Omental fat pad (tissue), 4 donors: ENCODE measurements at places on chromosomes 13 and 19. TPM values are rescaled to one million over a fixed set of nuclear protein-coding genes. Genes with fewer than 3 reads are reported as not detected.

Gene USHBP1
- 2.4 TPM for total RNA-seq

Gene TSC22D1
- total RNA-seq, result 100 TPM

Gene NLRP4
- not detected for total RNA-seq

Gene CCDC169
- 0.56 TPM for total RNA-seq

Gene CGB5
- not detected for total RNA-seq

Gene ZNF441
- total RNA-seq, result 3.1 TPM

Gene ERICH6B
- total RNA-seq, result not detected

Gene ZNF160
- total RNA-seq, result 43.7 TPM

Gene GARIN5A
- not detected for total RNA-seq

Gene PEAK3
- total RNA-seq, result 1.2 TPM
